HS-5 (cell line): ENCODE measurements at places on chromosomes 2 and 18.

DNA sequence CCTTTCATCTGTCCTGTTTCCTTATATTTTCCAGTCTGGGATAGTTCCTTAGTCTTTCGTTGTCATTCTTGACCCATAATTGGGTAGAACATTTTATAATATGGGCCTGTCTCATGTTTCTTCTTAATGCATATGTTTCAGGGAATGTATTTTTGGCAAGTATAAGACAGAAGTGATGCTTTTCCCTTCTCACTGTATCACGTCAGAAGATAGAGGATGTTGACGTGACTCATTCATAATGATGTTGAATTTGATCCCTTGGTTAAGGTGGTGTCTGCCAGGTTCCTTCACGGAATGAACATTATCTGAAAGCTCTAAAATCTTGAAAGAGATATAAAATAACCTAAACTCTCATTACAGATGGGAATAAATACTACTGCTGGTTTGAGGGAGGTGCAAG lies 18.8 kb downstream of the CDH7 start:
- no peak for DNase-seq

DNA sequence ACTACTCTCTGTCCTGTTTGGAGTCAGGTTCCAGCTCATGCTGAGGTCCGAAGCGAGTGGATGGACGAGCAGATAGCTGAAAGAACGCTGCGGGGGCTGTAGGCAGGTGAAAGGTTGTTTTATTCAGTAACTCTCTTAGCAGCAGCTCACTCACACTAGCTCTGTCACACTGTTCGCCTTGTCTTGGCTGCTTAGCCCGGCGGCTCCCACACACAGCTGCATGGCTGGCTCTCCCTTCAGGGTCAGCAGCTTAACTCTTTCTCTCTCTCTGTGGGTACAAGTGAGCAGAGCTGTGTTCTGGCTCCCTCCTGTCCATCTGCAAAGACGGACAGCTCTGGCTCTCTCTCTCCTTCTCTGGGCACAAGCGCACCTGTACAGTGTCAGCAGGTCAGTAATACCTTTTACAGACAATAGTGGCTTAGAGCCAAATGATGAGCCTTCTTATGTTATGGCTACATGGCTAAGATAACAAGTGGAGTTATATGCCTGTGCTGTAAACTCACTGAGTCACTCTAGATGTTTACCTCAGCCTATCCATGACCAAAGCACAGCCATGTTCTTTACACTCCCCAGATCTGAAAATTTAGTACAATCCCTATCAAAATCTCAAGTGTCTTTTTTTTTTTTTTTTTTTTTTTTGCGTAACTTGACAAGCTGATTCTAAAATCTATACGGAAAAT lies 149.3 kb downstream of the GALNT1 start:
- no peak for DNase-seq

DNA sequence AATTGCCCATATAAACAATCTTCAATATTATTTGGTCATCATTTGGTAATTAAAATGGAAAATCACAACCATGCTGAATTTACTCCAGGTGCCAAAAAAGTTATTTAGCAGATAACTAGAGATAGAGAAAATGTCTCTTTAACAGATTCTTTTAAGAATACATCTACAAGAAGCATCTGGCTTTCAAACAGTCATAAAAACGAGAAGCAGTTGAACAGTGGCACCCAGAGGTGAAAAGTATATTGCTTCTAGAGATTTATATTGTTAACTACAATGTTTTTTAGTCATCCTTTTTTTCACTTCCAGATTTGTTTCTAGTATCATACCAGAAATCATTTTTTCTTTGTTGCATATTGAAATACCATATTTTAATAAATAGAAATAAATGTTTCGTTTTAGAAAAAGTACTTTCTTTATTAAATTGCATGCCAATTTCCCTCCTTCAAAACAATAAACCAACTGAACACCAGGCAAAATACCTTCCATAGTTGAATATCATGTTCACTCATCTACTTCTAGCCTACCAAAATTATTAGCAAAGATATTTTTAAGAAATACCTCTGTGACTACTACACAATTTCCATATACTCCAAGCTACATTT lies 65.4 kb upstream of the HNRNPA3 start:
- peak; percentile 53 for DNase-seq

GRCh38 chr2:644871-645270 lies 32.3 kb downstream of the TMEM18 start:
- DNase-seq = no peak

DNA sequence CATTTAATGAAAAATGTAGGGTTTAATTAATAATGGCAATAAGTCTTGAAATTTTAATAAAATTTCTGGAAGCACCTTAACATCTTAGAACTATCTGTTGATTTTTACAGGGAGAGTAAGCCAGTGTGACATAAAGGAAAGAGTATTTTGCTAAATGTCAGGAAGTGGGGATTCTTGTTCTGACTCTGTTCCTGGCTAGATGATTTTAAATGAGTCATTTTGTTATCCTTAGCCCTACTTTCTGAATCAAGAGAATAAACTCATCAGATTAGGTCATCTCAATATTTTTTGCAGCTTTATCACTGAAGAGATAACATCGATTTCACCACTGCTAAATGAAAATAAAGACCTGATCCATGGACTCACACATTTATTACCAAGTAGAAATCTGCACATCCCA lies 377.5 kb upstream of the CYRIA start:
- peak; percentile 51 for DNase-seq

DNA sequence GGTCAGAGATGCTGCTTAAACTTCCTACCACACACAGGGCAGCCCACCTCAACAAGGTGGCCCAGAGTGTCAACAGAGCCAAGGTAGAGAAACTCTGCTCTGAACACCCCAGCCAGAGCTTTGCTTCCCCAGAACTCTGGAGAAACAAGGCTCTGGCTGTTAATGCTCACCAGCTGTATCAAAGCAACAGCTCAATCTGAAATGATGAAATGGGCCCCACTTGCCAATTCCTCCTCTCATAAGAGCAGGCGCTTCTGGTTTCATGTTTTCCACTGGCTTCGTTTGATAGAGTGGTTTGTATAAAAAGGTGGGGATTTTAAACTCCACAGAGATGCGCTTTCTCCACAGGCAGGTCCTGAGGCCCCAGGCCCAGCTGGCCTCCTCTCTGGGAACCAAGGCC lies 60.9 kb upstream of the TFCP2L1 start:
- DNase-seq = no peak

GRCh38 chr2:121722479-121722878 lies 14.2 kb downstream of the NIFK start:
- no peak for DNase-seq

DNA sequence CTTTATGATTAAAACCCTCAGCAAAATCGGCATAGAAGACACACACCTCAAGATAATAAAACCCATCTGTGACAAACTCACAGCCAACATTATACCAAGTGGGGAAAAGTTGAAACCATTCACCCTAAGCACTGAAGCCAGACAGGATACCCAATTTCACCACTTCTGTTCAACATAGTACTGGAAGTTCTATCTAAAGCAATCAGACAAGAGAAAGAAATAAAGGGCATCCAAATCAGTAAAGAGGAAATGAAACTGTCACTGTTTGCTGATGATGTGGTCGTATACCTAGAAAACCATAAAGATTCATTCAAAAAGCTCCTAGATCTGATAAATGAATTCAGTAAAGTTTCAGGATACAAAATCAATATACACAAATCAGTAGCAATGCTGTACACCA lies 16.4 kb upstream of the RPRD1A start:
- DNase-seq = no peak

- DNase-seq = no peak
Observed at GRCh38 chr18:73458186-73458964, 590.6 kb upstream of the NETO1 start.

GRCh38 chr18:75215663-75216062 lies 5.1 kb downstream of the TSHZ1 start:
- no peak for DNase-seq

DNA sequence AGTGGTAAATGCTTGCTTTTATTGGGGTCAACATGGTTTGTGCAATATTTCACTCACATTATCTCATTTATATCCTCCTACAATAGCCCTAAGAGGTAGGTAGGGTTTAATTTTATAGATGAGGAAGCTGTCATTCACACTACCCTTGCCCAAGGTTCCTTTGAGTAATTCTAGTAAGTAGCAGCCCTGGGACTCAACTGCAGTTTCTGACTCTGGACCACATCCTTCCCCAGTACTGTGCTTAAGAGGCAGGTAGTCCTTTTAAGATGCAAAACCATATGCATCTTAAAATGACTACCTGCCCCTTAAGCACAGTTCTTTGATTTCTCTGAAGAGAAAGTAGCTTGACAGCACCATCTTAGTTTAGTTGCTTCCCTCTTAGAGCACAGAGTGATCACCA lies 15.7 kb upstream of the NT5C1B start:
- no peak for DNase-seq

- DNase-seq = no peak
Observed at GRCh38 chr2:75772908-75773630, 62.4 kb upstream of the GCFC2 start.

- no peak for DNase-seq
Observed at GRCh38 chr18:49225160-49225559, 235.3 kb downstream of the DYM start.

- no peak for DNase-seq
Observed at GRCh38 chr2:75564713-75565359, 4.1 kb upstream of the EVA1A start.

- no peak for DNase-seq
Observed at GRCh38 chr18:12327510-12328178, 19.6 kb downstream of the TUBB6 start.

DNA sequence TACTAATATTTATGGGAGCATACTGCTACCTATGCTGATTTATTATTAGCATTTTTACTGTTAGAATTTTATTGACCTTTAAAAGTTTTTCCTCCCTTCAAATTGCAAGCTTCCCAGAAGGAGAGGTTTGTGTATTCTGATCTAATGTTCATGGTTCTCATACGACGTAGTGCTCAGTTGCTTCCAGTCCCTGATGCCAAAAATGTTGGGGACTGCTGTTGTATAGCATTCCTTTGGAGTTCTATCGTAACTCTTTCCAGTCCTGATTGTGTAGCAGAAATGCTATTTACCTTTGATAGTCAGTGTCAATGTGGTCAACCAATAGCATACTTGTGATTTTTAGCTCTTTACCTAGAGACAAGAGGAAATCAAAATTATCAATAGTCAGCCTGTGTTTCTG lies 69.5 kb upstream of the ZSWIM2 start:
- DNase-seq = no peak

DNA sequence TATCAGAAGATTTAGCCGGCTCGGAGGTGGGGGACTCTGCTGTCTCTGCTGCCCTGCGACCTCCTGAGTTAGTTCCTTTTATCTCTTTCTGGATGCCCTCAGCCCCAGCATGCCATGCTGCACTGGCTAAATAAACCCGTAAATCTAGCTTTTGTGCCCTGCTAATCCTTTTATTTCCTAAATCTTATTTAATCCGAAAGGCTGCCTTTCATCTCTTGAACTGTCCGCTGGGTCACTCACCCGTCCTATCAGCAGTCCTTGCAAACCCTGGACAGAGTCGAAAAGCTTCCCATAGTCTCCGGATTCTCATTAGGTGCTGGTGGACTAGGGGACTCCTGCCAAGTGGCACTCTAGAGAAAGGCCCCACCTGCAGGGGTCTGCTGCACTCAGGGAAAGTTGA lies 122.0 kb upstream of the APCDD1 start:
- DNase-seq = no peak

DNA sequence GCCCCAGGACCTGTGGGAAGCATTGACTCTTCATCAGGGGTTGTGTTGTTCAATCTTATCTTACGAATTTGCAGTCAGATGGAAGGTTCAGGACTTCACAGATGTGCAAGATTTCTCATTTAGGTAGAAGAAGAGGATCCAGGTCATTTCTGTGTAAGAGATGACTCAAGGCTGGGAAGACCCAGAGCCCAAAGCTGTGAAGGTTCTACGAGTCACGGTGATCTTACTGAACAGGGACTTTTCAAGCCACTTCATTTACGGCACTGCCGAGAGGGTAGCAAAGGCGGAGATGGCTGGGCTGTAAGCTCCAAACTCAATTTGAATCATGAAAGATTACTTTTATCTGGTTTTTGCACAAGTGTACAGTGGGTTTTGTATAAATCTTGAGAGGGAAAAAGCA lies 228.0 kb upstream of the MEX3C start:
- no peak for DNase-seq

- DNase-seq = peak; percentile 18
Observed at GRCh38 chr18:43271593-43272432, 5.5 kb downstream of the SYT4 start.

GRCh38 chr2:156473445-156473844 lies 37.3 kb downstream of the GPD2 start:
- DNase-seq = no peak

DNA sequence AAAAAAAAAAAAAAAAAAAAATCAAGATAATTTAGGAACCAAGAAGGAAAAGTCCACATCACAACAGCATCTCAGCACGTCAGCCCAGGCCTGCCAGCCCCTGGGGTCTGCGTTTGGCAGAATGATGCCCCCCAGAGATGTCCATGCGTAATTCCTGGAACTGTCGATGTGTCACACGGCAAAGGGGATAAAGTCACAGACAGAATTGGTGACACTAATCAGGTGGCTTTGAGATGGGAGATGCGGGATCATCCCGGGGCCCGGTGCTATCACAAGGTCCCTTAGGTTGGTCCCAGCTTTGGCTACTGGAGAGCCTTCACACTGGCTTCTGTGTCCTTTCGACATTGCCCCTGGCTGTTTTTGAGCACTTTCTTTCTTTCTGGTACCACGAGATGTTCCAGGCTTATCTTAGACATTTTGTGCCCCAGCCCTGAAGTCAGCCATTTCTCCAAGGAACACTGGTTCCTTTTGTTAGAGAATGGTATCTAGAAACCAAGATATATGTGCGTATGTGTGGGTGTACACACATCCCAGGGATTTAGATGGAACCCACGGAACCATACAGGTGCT lies 20.7 kb downstream of the RAMP1 start:
- no peak for DNase-seq

DNA sequence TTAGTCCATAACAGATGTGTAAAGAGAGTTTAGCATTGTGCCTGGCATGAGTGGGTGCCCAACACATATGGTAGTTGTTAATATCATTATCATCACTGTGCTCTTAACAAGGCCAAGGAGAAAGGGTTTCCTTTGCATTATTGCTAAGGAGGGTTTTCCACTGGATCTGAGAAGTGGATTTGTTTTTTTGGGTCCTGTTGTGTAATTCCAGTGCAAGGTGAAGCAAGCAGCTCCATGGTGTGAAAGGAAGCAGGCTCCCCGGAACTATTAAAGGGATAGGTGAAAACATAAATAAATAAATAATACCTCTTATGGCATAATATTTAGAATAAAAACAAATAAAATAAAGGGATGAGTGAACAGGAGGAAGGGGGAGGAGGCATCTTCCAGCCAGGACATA lies 65.3 kb downstream of the MTCL1 start:
- DNase-seq = no peak

DNA sequence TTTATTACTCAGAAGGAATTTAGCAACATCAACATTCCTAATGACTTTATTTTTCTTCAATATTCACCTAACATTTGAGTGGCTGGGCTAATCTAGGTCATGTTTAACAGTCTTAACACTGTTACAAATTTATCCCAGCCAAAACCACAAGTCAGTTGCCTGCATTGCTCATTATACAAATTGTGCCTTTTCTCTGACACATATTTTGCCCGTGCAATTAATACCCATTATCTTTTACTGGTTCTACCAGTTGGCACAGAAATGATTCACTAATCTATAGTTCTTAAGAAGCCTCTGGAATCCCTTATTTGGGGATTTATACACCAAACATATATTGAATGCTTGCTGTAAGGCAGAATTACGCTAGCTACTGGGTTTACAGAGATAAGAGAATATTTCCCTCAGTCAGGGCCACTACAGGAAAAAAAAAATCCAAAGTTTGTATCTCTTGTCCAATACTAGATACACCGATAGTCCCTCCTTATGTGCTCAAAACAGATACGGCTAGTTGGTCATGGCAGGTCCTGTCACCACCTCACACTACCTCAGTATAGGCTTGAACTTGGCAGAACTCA lies 46.3 kb downstream of the ZCCHC2 start:
- DNase-seq = no peak
